ENCODE measurements at places on chromosomes 5 and 9.

DNA sequence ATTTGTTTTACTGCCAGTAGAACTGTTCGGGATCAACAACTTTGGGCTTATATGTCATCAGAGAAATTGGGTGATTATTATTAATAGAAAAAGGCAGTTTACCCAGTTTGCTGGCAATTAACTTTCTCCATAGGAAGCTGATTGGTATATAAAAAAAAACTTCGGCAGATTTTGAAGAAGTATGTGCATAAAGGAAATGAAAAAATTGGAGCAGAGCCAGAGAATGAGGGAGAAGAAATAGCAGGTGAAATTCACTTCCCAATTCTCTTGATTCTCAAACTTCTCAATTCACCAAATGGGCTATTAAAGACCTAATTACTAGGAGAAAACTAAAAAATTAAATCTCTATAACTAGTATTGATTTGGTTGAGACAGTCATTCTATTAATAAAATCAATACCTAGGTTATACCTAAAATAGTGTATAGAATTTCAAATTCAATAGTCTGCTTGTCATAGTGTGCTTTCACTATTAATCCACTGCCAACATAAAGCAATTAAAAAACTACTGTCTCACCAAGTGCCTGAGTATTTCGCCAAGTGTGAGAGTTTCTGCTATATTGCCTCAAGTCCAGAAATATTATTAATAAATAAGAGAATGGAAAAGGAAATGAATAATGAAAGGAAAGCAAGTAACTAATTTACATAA, 47.5 kb downstream of the STX17 start:
- no peak for DNase-seq

DNA sequence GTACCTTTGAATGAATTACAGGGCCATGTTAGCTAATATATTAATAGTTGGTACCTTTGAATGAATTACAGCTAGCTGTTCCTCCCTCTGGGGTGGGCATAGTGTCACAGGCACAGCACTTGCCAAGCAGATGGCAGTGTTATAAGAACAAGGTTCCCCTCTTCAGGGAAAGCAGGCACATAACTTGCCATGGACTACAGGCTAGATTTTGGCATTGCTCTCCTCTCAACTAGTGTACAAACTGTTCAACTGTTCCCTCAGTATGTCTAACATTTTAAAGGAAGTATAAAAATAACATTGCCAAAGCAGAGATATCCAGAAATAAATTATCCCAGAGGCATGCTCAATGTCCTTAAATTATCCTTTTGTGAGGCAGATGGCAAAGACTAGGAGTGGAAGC, 33.7 kb downstream of the ABITRAM start:
- DNase-seq, result no peak

DNA sequence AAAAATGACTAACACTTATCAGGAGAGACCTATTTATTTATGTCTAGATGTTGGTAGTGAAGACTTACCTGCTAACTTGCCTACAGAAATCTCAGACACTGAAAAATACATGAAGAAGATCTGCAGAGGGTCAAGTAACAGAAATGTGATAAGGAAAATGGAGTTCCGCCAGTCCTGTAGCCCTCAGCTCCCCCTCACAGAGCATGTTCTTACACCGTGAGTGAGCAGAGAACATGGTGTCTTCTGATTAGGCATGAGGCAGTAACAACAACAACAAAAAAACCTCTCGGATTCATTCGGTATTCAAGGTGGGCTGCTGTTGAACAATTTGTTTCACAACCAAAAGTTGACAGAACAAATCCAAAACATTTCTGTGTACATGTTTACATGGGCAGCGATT, 162.0 kb upstream of the SNX2 start:
- DNase-seq, result no peak

DNA sequence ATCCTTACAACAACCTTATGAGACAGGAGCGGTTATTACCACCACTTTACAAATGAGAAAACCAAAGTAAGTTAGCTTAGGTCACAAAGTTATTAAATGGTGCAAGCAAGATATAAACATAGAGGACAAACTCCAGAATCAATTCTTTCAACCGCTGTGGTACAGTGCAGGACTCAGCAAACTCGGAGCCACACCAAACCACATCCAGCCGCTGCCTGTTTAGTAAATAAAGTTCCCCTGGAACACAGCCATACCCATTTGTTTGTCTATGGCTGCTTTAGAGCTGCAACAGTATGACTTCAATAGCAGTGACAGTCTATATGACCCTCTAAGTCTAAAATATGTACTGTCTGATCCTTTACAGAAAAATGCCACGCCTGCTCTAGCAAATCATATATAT, 1567.2 kb upstream of the WWC1 start:
- no peak for DNase-seq

DNA sequence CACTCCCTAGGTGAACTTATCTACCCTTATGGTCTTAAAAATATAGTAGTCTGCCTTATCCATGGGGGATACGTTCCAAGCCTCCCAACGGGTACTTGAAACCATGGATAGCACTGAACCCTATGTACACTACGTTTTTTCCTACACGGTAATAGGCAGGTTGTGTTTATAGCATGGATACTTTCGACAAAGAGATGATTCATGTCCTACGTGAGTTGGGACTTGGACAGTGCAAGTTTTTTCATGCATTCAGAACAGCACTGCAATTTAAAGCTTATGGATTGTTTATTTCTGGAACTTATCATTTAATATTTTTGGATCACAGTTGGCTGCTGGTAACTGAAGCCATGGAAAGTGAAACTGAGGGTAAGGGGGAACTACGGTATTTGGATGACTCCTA, 88.1 kb downstream of the CNTLN start:
- no peak for DNase-seq

DNA sequence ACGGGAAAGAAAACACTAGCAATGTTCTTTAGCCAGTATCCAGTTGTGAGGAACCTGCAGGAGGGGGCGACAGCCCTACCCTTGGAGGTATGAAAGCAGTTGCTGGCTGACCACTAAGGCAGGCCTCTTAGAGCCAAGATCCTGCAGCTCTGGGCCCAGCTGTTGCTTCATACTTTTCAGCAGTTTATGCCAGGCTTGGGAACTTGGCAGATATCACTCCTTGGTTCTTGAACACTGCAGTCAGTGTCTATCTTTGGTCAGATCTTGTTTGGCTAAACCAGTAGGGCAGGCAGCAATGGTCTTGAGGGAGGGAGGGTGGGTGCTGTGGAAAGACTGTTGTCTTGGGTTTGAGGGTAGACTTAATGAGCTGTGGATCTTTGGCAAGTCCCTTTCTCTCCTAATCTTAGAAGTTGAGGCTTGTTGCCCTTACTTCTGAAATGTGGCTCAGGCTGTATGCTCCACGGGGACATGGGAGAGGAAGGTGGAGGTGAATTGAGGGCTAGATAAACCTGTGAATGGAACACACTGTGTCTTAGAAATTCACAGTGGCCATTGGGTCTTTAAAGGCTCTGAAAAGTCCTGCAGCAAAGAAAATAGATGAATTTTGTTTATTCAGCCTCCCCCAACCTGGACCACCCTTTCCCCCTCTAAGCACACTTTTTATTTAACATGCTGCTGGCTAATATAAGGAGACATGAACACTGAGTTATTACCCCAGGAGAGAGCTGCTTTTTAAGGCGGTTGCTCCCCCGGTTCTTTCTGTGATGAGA, 37.5 kb downstream of the ZNF618 start:
- no peak for DNase-seq

DNA sequence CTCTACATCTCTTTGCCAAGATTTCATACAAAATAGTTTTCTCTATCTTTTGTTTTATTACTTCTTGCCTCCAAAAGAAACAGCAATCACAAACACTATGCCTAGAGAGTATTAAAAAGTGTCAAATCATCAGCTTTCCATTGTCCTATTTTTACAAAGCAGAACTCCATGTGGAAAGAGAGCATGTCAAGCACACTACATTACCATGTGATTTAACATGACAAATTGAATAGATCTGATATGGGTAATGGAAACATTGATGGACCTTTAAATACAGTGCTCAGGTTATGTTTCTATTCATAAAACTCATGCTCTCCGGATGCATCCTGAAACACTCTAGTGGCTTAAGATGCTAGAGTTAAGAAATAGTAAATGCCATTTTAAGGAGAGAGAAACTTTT, 791.4 kb upstream of the CTNND2 start:
- DNase-seq, result no peak

Measured in activated CD4-positive, alpha-beta T cell treated with anti-CD3 and anti-CD28 coated beads, Interleukin-2, amount 10 ng/mL, durations not matched to agents 7 days and 5 days (primary cell).